Mesenteric fat pad (tissue), 1 donor: ENCODE measurements at places on chromosomes 5 and 9. TPM values are rescaled to one million over a fixed set of nuclear protein-coding genes. Genes with fewer than 3 reads are reported as not detected.

Gene DNM1
- total RNA-seq, result 24.1 TPM

Gene ABLIM3
- 190 TPM for total RNA-seq

Gene PCDHGA6
- total RNA-seq, result 3.1 TPM

Gene IDNK
- total RNA-seq, result 6.1 TPM

Gene CCIN
- 0.87 TPM for total RNA-seq

Gene HAUS6
- total RNA-seq, result 11.6 TPM

Gene ABHD17B
- 14.3 TPM for total RNA-seq

Gene GPX8
- total RNA-seq, result 20.5 TPM

Gene PRSS3
- not detected for total RNA-seq

Gene PTPN3
- 6.3 TPM for total RNA-seq

Gene PCDHAC2
- total RNA-seq, result 1.1 TPM

Gene OR13D1
- not detected for total RNA-seq

Gene TSC1
- total RNA-seq, result 36.3 TPM

Gene LHFPL2
- 76.0 TPM for total RNA-seq

Gene KCNV2
- total RNA-seq, result not detected
